Cardiac septum (tissue), 1 donor: ENCODE measurements at places on chromosomes 11 and 22. TPM values are rescaled to one million over a fixed set of nuclear protein-coding genes. Genes with fewer than 3 reads are reported as not detected.
A peak's percentile ranks its signal among the peaks of the same experiment; 100 is the strongest.

GRCh38 chr22:45402466-45402985 lies 10.9 kb downstream of the SMC1B start:
- no peak for DNase-seq

- no peak for DNase-seq
Observed at GRCh38 chr11:91966368-91966767, 258.2 kb upstream of the FAT3 start.

GRCh38 chr11:121606354-121606753 lies 153.6 kb upstream of the SORL1-AS1 start:
- DNase-seq, result no peak

OR56A1 gene
- not detected for total RNA-seq

DDX10 gene
- 11.5 TPM for total RNA-seq

UBQLNL gene
- 0.11 TPM for total RNA-seq

TPST2 gene
- 22.0 TPM for total RNA-seq

DNA sequence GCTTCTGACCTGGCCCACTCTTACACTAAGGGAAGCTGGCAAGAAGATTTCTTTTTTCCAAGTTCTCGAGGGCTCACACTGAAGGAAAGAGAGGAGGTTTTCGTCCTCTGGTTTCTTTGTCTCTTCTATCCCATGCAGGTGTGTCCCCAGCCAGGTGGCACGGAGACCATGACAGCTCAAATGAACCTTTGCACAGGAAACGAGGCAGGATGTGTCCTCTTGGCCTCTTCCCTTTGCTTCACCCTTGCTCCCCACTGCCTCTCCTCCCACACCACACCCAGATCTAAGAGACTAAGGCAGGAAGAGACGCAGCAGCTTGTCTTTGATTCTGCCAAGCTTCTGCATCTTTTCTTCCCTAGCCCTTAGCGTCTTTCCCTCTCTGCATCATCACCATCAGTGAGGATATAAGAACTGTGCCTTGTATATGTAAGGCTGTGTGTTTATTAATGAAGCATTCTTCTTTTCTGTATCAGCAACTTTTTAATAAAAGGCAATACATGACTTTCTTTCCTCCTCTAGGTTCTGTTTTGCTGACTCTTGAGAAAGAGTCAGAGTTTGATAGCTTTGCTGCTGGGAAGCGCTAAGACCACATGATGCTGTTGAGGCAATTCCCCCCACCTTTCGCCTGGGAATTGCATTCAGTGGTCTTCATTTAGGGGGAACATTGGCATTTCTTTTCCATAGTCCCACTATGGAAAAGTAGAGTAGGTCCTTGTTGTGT lies 56.0 kb upstream of the PARVA start:
- DNase-seq, result no peak

GRCh38 chr22:35334004-35334403 lies 34.3 kb downstream of the TOM1 start:
- DNase-seq, result no peak

DNA sequence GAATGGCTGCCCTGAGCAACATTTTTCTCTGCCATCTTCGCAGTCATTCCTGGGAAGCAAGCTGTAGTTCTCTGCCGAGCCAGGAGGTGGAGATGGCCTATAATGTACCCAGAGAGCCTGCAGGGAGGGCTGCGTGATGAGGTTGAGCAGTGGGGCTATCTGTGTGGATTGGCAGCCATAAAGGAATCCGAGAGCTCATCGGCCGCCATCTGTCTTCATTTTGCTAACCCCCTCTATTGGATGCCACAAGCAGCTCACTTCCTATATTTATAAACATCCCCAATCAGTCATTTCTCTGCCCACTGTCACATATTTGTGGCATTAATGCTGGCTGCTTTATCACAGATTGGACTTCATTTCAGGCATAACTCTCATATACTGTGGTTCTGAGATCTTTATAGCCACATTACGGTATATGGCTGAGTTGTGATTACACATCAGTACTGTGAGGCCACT lies 209.5 kb downstream of the NTM start:
- no peak for DNase-seq

DNA sequence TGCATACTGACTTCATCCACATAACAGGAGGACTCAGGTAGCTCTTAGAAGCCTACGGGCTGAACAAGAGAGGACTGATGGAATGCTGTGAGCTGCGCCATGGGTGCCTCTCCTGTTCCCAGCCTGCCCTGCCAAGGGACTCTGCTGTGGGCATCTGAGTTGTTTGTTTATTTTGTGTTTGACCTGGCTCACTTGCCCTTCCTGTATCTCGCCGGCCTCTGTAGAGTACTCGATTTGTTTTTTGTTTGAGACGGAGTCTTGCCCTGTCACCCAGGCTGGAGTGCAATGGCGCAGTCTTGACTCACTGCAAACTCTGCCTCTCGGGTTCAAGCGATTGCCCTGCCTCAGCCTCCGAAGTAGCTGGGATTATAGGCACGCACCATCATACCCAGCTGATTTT lies 1.8 kb downstream of the TTC38 start:
- DNase-seq, result peak; percentile 10

- no peak for DNase-seq
Observed at GRCh38 chr11:74004759-74005615, 3.9 kb downstream of the UCP3 start.

OR10D3 gene
- total RNA-seq, result not detected

DNA sequence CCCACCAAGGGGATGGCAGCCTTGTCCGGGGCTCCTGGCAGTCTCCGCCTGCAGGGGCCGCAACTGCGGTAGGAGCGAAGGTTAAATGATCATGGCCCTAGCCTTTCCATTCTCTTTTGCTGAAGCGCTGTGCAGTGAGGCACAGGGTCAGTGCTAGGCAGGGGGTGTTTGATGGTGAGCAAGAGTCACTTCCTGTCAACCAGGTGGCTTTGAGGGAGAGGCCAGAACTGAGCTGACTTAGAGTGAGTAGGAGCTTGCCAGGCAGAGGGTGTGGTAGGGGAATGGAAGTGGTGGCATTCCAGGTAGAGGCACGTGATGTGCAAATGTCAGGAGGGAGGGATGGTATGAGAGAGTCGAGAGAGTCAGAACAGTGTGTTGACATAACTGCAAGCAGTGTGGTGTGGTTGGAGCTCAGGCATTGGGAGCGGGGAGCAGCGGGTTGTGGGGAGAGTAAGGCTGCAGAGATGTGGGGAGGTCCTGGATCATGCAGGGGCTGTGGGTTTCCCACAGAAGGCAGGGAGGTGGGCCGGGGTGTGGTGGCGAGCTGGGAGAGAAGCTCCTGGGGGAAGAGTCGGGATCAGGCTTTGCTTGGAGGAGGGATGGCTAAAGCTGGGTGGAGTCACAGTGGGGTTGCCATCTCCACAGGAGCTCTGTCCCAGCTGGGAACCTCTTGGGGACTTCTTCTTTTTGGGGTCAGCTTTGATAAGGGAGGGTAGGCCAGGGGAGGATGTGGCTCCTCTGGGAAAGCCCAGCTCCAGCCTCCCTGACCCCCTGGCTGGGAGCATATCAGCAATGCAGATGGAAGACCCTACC lies 33.3 kb downstream of the AMPD3 start:
- no peak for DNase-seq

DNA sequence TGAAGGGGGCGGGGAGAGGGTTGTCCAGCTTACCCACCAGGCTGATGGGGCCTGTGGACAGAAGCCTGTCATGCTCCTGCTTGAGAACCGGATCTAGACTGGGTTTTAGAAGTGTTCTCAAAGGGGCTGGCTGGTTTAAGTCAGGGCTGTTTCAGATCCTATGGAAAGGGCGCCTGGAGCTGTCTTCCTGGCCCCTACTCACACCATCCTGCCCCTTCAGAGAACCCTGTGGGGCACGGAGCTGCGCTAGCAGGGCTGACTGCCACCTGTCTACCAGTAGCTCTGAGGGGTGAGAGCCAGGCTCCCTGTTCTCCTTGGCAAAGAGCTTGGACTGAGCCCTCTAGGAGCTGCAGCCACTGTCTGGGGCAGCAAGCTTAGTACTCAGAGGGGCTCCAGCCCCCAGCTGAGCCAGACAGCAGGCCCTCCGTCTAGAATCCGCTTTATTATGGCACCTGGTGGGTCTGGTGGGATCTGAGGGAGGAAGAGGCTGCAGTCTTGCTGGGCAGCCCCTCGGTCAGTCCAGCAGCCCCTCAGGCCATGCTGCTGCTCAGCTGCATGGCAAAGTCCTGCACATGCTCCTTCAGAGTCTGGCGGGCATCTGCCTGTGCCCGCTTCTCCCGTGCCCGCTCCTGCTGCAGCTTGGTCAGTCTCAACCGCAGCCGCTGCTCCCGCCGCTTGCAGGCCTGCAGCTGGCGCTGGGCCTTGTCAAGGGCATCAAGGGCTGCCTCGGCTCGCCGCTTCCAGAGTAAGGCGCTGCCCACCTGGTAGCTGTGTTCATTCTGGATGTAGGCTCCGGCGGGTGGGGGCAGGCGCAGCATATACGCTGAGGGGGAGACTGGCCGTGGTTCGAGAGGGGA lies 2.3 kb downstream of the THAP7 start:
- no peak for DNase-seq

DNA sequence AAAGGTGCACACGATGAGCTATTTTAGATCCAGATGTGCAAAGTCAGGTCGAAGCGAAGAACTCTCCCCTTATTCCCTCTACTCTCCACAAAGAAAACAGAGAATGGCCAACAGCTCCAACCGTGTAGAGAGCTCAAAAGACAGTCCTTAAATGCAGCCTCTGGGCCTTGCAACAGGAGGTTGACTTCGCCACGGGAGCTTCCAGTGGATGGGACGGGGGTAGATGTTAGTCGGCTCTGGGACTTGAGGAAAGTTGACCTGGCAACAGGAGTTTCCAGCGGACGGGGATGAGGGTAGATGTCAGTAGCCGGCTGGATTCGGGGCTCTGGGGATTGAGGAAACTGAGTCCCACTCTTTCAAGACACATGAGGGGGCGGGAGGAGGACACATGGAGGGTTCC lies 450.4 kb downstream of the BRD1 start:
- DNase-seq, result peak; percentile 35

- DNase-seq, result no peak
Observed at GRCh38 chr11:104327861-104328511, 164.0 kb upstream of the PDGFD start.

- DNase-seq, result no peak
Observed at GRCh38 chr11:109644152-109644551, 222.2 kb downstream of the C11orf87 start.

SMIM35 gene
- total RNA-seq, result not detected
